ENCODE measurements at places on chromosomes 6 and 20. TPM values are rescaled to one million over a fixed set of nuclear protein-coding genes. Genes with fewer than 3 reads are reported as not detected.

Gene GABBR1
- 18.4 TPM for total RNA-seq

Gene SLC17A2
- not detected for total RNA-seq

Gene CD24
- 0.75 TPM for total RNA-seq

Gene PET117
- total RNA-seq = 12.0 TPM

- no peak for DNase-seq
These were observed 144.2 kb upstream of the TNFAIP3 start for GRCh38 chr6:137722749-137723272.

- DNase-seq = no peak
These were observed 1.7 kb downstream of the THBS2 start for GRCh38 chr6:169251822-169252504.

- no peak for DNase-seq
These were observed 88.3 kb upstream of the CCDC28A start for GRCh38 chr6:138685257-138685656.

GRCh38 chr6:51844336-51844735 lies 243.1 kb downstream of the PKHD1 start:
- no peak for DNase-seq

DNA sequence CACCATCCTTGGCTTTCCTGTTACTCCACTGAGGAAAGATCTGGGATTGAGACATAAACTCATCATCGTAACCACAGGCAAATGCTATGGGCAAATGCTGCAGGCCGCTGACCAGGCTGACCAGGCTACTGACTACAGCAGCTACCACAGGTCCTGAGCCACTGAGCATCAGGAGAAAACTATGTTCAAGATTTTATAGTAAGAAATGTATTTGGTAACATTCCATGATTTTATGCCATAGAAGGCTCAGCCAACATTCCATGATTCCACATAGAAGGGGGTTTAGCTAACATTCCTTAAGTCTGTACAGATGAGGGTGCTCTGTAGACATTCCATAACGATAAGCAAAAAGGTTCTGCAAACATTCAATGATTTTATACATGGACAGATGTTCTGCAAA lies 16.1 kb upstream of the B4GALT5 start:
- no peak for DNase-seq

DNA sequence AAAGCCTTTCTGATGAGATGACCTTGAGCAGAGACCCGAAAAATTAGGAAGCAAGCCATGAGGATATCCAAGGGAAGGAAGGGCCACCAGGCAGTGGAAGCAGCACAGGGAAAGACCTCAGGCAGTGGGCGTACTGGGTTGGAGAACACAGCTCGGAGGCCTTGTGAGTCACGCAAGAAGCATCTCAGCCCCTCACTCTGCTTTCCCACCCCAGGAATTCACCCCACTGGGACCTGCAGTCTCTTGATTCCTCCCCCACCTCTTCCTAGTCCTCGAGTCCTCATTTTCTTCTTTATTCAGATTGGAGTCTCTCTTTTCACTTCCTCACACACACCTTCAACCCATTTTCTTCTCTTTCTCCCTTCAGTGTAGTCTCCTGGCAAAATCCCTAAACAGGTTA lies 27.0 kb downstream of the RPRD1B start:
- DNase-seq = no peak

GRCh38 chr6:90547079-90547478 lies 39.8 kb downstream of the MAP3K7 start:
- no peak for DNase-seq

DNA sequence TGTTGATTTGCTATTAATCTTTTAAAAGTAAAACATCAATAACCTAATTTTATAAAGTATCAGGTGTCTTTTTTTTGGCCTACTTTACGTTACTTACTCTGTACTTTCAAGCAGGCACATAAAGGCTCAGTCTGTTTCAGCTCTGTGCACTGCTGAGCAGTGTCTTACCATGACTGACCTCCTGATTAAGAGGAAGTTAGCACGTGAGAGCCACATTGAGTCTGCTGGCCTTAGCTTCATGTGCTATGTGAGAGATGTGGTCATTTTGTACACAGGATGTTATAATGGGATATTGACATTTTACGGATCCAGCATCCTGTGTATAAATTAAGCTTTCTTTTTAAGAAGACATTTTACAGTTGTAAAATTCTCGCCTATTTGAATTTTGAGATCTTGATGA lies 31.9 kb downstream of the ARID1B start:
- DNase-seq = no peak

Data from Right ventricle myocardium superior (tissue), 1 donor.